ENCODE measurements at places on chromosomes 5 and 9.

GRCh38 chr9:22722492-22722891, 275.9 kb downstream of the DMRTA1 start:
- ATAC-seq: no peak

DNA sequence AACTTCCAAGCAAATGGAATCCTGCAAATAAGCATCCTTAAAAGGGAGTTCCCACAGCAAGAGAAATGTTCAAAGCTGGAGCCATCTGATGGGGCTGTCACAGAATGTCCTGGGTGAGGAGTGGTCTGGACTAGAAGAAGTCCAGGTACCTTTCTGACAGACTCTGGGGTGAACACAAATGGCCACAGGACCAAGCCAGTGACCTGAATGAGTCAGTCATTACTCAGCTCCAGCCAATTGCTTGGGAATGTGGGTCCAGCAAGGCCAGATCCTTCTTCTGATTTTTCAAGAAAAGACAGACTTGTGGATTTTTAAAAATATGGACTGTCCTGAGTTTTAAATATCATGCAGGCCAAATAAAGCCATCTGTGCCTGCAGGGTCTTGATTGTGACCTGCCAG, 30.1 kb downstream of the GALNT10 start:
- ATAC-seq: no peak

DNA sequence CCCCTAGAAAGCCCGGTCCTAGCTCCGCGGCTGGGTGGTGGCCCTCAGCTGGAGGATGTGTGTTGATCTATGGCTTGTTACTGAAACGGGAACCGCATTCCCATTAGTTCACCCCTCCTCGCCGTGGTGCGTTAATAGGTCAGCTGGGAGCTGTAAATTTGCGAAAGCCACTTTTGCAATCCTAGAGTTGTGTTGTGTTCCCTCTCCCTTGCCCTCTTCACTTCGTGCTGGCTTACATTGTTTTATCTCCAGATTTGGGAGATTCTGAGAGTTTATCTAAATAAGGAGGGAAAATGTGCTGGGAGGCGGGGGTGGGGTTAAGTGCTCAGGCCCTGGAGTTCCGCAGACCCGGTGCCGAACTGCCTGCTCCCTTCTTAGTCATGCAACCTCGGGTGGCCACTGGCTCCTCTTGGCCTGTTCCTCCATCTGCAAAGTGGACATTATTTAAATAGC, 62.8 kb downstream of the HMCN2 start:
- no peak for ATAC-seq

DNA sequence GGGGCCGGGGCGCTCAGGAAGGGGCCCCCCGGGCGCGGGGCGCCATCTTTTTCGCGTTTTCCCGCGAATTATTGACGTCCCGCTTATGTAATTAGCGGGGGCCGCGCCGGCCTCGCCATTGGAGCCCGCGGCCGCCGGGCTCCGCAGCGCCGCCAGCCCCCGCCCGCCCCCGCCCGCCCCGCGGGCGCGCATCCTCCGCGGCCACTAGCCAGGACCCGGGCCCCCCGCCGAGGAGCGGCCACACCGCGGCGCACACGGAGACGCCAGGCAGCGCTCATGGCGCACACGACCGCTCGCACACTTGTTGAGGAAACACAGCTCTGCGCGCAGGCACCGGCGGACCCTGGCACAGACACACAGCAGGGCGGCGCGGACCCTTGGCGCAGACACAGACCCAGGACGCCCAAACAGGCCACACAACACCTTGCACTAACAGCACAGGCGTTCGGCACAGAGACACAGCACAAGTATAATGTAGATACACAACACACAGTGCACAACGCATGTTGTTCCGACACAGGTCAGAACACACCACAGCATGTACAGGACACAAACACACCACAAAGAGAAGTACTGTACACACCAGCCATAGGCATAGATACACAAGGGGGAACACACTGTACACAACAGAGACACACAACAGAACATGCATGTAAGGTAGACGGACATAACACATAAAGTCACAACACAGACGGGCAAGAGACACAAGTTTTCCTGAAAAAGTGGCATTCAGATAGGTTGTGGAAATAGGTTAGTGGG, 467 bp upstream of the PHF19 start:
- peak; percentile 29 for ATAC-seq

- ATAC-seq: no peak
These were observed 38.4 kb downstream of the RASGRF2 start for GRCh38 chr5:80998590-80998979.
